Stimulated activated naive CD4-positive, alpha-beta T cell (primary cell): ENCODE measurements at places on chromosomes 6 and 20.

DNA sequence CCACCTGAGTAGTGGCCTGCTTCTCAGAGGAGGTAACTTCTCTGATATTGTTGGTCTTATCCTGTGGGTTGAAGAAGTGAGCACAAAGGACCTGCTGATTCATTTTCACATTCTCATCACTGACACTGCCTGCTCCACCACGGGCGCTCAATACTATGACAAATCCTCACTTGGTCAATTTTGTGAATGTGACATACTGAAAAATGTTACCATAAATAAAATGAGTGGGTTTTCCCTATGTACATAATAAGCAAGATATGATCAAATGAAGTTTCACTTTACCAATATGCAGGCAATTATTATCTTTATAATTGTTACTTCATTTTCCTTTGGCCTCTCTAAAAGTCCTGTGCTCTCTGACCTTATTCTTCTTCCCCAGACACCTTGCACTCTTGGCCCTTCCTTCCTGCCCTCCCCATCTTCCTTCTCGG lies 71.5 kb upstream of the RIPOR2 start:
- DNase-seq: no peak

DNA sequence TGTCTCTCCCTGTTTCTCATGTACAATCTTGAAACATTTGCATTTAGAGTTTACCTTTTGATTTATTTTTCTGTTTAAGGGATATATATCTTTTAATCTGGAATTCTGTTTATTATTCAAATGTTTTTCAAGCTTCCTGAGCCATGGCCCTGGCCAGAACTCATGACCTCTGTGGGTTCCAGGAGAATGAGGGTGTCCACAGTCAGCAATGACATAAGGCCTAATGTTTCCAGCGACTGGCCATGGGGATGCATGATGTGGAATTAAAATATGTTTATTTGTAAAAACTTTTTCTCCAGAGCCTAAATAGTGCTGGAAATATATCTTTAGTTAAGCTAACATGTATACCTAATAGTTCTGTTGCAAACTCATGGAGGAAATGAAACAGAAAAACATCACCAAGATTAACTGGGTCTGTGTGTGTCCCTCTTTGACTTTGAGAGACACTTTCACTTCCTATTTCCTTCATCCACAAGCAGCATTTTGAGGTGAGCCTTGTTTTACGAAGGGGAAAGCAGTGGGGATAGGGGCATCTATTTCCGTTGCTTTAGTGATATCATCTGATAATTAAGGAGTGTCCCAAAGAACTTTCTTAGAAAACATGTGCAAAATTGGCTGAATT lies 87.6 kb downstream of the SMOC2 start:
- DNase-seq: no peak

DNA sequence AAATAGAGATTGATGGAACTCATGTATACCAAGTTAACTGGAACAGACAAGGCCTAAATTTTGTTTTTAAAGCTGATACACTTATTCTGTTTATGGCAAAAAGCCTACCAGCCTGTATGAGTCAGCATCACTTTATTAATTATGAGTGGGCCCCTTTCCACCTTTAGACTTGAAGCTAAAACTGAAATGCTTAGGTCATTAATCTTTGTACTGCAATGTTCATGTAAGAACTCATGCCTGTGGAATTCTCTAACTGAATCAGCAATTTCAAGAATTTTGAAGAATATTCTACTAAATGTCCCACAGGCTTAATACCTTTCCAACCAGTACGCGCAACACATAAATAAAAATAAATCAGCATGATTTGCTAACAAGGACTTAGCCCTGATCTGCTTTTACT lies 140.2 kb upstream of the PHACTR1 start:
- DNase-seq: no peak

DNA sequence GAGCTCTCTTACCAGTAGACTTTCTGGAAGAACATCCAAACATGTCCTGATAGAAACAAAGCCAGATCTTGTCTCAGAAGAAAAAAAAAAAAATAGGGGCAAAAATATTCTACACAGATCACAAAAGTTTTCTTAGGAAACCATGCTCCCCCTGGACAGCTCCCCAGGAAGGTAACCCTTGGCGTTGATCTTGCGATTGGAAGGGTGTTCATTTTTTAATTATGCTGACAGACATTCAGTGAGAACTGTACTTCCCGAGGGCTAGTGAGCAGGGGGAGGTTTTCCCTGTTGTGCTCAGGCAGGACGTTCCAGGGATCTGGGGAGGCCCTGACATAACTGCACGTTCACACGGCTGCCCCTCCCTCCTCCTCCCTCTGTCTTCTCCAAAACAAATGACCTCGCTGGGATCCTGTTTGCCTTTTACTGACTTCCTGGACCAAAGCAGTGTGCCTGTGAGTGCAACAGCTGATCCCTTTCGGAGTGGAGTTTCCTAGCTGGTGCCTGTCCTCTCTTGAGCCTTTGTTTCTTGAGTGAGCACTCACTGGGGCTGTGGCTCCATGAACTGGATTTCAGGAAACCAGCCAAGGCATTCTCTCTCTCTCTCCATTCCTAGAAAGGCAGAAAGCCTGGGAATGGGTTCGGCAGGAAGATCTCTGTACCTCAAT lies 46.7 kb downstream of the MARCKS start:
- no peak for DNase-seq

DNA sequence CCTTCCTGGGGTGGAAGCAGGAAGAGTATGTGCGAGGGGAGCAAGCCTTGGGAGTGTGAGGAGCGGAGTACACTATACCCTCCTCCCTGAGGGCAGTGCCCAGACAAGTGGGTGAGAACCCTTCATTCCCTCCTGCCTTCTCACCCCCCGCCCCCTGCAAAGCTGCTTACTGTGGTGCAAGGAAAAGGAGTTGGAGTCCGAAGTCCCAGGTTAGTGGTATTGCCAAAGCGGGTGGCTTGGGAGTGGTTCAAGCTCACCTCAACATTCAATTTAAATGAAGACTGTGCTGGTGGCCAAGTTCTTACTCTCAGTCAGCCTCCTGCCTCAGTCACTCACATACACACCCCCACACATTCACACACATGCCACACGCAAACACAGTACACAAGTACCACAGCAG lies 74.7 kb upstream of the PRDM1 start:
- no peak for DNase-seq

- no peak for DNase-seq
Measured at GRCh38 chr6:40131675-40132074, 197.4 kb upstream of the MOCS1 start.

DNA sequence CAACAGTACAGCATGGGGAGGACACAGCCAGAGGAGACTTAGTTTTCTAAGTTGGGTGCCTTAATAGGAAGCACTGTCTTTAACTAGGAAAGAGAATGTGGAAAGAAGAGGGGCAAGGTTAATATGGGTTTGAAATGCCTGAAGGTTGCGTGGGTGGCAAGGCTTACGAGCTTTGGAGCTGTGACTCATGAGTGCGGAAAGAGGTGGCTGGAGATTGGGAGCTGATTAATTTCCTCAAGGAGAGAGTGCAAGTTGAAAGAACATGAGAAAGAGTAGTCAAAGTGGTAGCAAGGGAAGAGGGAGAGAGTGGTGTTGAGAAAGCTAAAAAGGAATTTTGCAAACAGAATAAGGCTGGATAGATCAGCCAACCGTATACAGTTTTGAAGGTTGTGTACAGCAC lies 315.1 kb upstream of the PRND start:
- no peak for DNase-seq

DNA sequence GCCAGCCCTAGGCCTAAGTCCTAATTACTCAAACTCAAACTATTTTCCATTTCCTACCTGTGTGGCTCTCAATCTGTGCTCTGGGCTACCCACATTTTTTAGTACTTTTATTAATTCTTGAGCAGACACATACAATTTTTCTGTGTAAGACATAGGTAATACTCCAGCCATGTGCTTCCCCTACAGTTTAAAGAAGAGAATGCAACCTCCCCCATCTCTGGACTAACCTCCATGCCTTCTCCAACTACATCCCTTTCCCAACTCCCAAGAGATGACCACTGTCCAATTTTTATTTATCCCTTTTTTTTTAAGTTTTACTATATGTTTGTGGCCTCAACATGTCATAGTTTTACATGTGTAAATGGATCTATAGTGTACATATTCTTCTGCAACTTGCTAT lies 5.8 kb downstream of the HMGN4 start:
- DNase-seq: no peak

DNA sequence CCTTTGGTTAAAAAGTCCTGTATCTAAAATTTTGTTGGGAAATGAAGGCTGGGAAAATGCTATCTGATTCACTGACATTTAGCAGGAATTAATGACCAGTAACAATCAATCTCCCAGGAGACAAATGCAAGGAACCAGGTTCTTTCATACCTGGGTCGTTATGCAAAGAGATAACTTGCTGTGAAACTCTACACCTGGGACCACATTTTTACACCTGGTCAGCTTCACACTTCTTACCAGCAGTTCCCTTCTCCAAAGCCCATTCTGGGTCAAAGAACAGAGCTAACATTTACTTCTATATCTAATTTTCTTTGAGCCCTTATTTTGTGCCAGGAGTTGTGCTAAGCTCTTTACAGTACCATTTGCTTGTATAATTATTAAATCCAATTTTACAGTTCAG lies 27.4 kb upstream of the STXBP5 start:
- DNase-seq: no peak

DNA sequence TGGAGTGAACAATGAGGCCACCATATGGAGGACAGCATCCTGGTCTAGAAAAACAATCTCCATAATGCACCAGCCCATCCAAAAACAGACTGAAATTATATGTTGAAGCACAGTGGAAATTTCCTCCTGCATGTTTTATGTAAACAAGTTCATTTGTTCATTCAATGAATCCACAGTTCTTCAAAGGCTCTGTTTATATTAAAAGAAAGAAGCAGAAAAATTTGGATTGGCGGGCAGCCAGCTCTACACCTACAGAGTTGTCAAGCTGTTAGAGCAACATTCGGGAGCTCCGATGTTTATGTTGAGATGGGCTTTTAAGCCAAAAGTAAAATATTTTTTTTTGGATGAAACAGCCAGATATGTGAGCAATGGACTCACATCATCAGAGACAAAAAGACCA lies 395.3 kb upstream of the SULF2 start:
- no peak for DNase-seq

DNA sequence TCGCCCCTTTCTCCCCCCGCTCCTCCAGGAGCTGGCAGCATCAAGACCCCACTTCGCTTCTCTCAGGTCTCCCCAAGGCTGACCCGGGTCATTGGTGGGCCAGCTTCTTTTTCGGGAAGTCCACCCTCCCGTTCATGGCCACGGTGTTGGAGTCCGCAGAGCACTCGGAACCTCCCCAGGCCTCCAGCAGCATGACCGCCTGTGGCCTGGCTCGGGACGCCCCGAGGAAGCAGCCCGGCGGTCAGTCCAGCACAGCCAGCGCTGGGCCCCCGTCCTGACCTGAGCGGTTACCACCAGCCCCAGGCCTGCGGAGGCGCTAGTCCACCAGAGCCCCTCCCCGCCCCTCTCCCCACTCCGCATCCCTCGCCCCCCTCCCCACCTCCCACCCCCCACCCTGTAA lies 1.0 kb downstream of the PPDPF start:
- DNase-seq: no peak

GRCh38 chr6:163876391-163876790 lies 461.9 kb downstream of the QKI start:
- DNase-seq: no peak

DNA sequence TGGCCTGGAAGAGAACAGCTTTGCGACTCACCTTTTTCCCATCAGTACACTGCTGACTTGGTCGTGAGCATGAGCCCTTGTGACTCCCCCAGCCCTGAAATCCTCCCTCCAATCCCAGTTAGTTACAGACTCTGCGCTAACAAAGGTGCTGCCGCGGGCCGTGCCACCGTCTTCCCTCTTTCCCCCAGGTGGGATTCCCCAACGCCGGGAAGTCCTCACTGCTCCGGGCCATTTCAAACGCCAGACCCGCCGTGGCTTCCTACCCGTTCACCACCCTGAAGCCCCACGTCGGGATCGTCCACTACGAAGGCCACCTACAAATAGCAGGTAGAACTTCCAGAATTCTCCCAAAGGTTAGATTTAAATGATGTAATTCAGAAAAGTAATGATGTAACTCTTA lies 16.1 kb downstream of the MTG2 start:
- DNase-seq: no peak

- no peak for DNase-seq
Measured at GRCh38 chr20:33162753-33163152, 5.2 kb upstream of the BPIFA2 start.

DNA sequence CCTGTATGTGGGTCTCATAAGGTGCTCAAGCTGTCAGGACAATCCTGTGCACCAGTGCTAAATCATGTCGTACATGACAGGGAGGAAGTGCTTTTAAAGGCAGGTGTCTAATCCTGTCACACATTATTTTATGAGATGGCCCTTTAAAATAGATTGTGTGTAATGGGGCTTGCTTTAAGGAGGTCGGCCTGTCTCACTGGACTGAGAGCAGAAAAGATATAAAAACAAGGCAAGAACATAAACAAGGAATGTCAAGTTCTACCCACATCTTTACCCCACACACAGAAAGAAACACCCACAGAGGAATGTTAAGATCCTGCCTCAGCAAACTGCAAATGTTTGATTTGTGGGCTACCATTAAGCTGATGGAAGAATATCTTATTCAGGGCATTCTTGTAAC lies 279.0 kb downstream of the FOXA2 start:
- no peak for DNase-seq

- DNase-seq: no peak
Measured at GRCh38 chr20:52103335-52103912, 88.2 kb downstream of the ZFP64 start.

- DNase-seq: no peak
Measured at GRCh38 chr6:39080246-39080875, 31.8 kb downstream of the GLP1R start.

GRCh38 chr6:106128981-106129781 lies 43.0 kb downstream of the PRDM1 start:
- DNase-seq: no peak

DNA sequence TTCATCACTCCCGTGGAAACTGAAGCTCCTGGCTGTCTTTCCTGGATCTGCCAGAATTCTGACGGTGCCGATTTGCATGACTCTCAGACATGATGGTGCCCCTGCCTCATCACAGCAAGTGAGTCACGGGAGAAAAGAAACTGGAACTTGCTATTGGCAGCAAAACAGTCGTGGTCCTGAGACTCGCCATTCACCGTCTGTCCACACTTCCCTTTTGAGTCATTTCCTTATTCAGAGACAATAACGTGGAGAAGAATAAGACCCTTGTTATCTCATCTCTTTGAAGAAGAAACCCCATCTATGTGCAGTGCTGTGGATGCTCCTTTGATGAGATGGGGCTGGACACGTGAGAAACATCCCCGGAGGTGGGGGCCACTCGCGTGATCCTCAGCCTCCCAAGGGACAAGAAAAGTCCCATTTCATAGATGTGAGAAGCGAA lies 4.2 kb downstream of the GPR31 start:
- no peak for DNase-seq

- no peak for DNase-seq
Measured at GRCh38 chr6:164967102-164967501, 342.3 kb downstream of the C6orf118 start.

DNA sequence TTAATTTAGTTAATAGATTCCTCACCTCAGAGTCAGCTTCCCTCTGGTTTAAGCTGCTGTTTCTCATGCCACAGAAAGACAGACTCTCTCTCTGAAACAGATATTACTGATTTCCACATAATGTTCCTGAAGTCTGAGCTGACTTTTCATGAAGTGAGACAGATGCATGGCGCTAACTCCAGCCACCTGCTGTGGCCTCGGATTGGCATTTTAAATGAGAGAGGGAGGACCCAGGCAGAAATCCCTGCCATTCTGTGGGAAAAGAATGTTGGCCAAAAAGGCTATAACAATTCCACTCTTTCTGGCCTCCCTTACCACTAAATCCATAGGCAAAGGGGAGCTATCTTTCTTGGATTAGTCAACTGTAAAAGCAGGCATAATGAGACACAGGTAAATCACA lies 354.1 kb upstream of the CDH4 start:
- no peak for DNase-seq

GRCh38 chr20:61582196-61582923 lies 330.3 kb downstream of the CDH4 start:
- DNase-seq: no peak

GRCh38 chr20:46306743-46307138 lies 1.6 kb downstream of the CDH22 start:
- no peak for DNase-seq
